ENCODE measurements at places on chromosomes 4 and X.

DNA sequence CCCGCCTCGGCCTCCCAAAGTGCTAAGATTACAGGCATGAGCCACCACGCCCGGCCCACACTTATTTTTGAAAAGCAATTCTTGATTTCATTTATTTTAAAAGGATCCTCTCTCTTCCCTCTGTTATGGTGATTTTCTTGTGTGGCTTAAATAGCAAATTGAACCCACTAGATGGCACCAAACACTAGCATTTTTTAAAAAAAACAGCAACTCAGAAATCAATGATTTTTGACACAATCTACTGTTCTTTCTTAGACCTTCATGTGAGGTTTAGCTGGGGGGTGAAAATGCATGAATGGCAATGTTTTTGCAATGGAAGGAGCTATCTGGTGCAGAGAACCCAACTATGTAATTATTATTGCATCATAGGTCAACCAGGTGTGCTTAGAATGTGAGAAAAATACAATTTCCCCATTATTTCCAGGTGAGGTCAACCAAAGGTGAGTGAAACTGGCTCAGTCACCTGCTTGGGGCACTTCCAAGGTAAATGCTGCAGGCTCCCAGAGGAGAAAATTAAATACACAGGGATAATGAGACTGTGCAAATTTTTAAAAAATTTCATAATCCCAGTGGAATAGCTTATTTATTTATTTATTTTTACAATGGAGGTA lies 226.7 kb upstream of the PRKX start:
- DNase-seq: peak; percentile 2

GRCh38 chr4:146063143-146063542 lies 112.4 kb upstream of the LSM6 start:
- DNase-seq: no peak

GRCh38 chr4:79050541-79050880 lies 111.3 kb upstream of the PAQR3 start:
- no peak for DNase-seq

- DNase-seq: peak; percentile 62
Observed at GRCh38 chrX:55159551-55159950, 60.6 kb upstream of the PAGE5 start.

- no peak for DNase-seq
Observed at GRCh38 chr4:94237271-94237670, 29.6 kb downstream of the SMARCAD1 start.

- DNase-seq: no peak
Observed at GRCh38 chrX:134459683-134460004, 321 bp upstream of the HPRT1 start.

- no peak for DNase-seq
Observed at GRCh38 chrX:1134156-1134555, 78.3 kb downstream of the CRLF2 start.
